ENCODE measurements at places on chromosomes 16 and 17.

DNA sequence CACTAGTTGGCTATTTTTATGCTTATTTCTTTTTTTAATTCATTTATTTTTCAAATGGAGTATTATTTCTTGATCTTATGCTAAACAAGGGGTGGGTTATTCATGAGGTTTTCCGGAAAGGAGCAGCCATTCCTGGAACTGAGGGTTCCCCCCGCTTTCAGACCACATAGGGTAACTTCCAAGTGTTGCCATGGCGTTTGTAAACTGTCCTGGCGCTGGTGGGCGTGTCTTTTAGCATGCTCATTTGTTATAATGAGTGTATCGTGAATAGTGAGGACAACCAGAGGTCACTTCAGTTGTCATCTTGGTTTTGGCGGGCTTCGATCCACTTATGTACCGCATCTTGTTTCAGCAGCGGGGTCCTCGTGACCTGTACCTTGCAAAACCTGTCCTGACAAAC is 29.6 kb upstream of the ASGR2 start:
- DNase-seq = no peak

DNA sequence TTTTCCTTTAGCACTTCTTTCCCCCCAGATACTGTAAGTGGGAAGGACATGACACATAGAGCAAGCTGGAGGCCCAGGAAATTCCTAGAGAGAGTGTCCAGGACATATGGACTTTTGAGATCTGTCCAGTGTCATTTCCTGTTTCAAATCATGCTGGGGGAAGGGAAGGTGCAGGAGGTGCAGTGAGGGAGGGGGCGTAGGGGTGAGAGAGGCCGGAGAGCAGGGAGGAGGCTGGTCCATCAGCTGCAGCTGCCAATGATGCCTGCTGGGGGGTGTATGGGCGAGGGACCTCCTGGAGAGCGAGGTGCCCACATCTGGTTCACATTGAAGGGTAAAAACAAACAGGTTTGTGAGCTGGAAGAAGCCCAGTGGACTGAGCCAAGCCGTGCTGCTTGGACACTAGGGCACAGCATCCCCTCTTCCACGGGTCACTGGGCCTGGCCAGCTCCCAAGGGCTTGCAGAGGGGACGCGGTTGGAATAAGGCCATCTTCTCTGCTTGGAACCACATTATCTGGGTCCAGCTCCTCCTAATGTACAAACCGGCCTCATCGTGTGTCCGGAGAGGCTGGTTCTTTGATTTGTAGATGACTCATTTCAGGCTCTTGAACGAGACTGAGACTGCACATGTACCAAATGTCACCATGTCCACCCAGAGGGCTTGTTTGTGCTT is 70.4 kb upstream of the SMURF2 start:
- DNase-seq = no peak

GRCh38 chr17:8841844-8842243 is 25.6 kb downstream of the PIK3R6 start:
- DNase-seq = no peak

- DNase-seq = no peak
These were observed 33.2 kb downstream of the USP32 start for GRCh38 chr17:60358606-60359225.

DNA sequence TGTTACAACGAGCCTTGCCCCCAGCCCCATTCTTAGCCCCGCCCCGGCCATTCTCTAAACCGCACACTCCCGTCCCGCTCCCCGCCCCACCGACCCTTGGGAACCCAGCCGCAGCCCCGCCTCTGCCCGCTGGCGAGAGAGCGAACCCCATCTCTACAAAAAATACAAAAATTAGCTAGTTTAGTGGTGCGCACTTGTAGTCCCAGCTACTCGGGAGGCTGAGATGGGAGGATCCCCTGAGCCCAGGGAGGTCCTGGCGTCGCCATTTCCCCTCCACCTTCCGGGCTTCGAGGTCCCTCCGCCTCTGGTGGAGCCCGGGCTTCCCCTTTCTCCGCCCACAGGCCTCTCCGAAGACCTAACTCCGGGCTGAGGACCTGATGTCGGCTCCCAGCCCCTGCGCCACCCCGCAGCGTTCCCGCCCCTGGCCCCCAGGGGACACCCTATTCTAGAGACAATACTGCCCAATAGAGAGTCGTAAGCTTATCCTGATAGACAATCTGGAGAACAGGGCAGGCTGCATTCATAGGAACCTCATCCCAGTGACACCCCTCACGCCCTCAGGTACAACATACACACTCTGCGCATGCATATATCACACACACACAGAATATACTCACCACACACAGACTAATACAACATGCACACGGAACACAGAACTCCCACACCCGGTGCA is 480 bp upstream of the PROCA1 start:
- no peak for DNase-seq

DNA sequence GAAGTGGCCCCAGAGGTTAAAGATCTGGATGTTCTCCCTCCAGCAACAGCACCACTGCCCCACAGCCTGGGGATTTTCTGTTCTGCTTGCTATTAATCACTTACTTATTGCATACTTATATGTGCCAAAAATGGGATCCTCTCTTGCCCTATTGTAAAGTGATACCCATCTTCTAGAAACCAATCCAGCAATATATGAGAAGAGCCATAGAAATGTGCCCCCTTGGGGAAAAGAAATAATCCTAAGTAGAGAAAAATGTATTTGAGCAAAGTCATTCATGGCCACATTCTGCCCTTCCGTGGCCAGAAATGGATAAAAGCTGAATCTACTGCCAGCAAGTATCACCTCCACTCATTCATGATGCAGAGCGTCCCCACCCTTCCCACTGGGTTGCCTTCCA is 20.9 kb downstream of the SOST start:
- no peak for DNase-seq

GRCh38 chr17:78970834-78971755 is 8.6 kb downstream of the LGALS3BP start:
- DNase-seq = peak; percentile 75

- DNase-seq = no peak
These were observed 6.0 kb downstream of the MYH4 start for GRCh38 chr17:10463402-10463801.

DNA sequence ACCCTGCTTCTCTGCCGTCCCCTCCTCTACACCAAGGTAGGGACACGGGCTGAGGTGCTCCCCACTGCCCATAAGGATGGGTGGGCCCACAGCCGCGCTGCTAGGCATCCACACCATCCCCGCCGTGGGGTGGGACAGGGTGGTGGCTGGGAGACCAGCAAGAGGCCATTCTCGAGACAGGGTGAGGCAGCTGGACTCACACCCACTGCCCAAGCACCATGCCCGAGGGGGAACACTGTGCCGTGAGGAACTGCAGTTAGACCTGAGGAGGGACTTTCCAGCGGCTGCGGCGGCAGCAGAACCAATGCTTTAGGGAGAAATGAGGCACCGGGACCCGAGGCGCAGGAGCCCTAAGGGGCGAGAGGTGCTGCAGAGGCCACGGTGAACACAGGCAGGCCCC is 13.3 kb downstream of the PKD1 start:
- no peak for DNase-seq

- DNase-seq = no peak
These were observed 116.9 kb upstream of the CLEC3A start for GRCh38 chr16:77905374-77905920.

- DNase-seq = no peak
These were observed 52.1 kb upstream of the TMEM132E start for GRCh38 chr17:34527136-34527907.

GRCh38 chr17:74863420-74864296 is 4.0 kb upstream of the GRIN2C start:
- no peak for DNase-seq
